ENCODE measurements at places on chromosomes 12 and 14.

GRCh38 chr14:21226467-21226866 lies 42.8 kb downstream of the HNRNPC start:
- no peak for DNase-seq

- no peak for DNase-seq
Measured at GRCh38 chr12:102708108-102708507, 208.9 kb downstream of the PAH start.

DNA sequence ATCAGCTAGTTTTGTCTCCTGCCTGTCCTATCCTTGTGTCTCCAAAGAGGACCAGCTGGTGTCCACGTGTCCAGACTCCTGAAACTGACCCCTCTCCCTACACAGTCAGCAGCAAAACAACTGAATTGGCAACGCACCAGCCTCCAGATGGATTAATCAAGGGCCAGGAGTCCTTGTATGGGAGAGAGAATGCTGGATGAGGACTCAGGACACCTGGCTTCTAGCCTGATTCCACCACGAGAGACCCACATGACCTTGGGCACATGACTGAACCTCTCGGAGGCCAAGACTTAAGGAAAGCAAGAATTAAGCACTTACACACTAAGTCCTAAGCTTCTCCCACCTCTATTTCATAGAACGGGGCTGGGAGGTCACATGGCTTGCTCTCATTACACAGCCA lies 60.4 kb upstream of the CMKLR1 start:
- DNase-seq: no peak

DNA sequence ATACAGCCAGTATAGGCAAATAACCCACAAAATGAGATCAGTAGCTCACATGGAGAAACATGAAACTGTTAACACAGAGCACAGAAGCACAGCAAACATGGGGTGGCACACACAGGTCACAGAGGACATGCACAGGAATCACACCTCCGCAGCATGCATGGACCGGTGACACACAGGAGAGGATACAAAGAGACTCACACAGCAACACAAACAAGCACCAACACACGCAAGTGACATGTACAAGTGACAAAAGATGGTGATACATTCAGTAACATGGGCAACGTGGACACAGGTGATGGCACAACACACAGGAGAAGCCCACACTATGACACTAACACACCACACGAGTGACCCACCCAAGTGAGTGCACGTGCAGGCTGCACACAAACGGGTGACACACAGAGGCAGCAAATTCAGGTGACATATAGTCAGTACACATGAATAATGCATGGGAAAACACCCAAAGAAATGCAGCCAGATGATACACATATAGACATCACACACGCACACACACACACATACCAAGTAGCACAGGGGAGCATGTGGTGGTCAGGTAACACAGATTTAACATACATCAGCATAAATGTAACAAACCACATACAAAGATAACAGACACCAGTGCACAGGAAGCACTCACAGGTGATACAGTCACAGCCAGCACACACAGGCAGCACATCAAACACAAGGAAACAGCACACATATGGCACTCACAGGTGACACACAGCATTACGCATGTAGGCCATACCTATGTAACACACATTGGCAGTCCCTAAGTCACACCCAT lies 216.0 kb upstream of the SFSWAP start:
- DNase-seq: no peak

GRCh38 chr12:52585946-52586345 lies 12.3 kb upstream of the KRT74 start:
- DNase-seq: no peak

- no peak for DNase-seq
Measured at GRCh38 chr12:13980538-13981295, 685 bp downstream of the GRIN2B start.

DNA sequence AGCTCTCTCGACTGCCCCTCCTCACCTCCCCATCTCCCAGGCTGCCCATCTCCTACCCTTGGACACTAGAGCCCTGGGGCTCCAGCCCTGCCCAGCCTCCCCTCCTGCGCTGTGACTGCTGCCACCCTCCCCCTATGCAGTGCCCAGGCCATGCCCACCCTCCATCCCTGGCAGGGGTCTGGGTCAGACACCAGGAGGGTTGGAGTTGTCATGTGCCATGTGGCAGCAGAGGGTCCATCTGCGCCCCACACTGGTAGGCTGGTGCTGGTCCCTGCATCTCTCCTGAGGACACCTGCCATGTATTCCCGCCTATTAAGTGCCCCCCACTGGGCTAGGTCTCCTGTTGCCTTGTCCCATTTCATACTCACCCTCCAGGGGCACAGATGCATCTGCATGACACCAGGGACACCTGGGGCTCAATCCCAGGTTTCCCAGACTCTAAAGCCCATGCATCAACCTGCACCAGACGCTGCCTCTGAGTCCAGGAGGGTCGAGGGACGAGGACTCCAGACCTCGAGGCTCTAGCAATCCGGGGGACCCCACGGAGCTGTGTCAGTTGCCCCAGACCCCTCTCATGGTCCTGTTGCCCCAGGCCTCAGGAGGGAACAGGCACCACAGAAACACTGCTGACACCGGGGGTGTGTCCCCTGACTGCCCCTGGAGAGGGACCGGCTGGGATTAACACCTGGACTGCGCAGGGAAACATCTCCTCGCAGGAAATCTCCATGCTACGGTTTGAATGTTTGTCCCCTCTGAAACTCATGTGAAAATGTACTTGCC lies 23.4 kb upstream of the SFSWAP start:
- DNase-seq: no peak

DNA sequence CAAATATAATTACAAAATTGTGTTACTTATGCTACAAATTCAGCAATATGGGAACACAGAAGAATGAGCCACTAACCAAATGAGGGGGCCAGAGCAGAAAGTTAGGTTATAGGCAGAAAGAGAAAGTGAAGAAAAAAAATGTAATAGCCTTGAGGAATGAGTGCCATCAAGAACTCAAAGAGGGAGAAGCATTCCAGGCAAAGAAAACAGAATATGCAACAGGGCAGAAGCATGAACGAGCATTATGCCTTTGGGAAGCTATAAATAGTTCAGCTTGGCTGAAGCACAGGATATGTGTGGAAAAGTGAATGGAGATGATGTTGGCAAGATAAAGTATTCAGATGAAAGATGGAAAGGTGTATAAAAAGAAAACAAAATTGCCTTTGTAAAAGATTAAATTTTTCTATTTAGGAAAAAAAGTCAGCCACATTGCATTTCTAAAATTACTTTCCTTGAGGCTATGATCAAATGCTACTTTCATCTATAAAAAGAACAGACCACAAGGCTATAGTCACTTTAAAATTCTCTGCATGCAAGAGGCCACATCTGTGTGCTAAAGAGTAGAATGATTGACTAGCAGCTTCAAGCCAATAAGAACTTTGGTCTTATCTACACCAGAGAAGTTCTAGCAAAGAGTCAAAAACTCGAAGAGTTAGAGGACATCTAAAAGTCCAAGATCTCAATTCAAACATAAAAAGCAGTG lies 193.6 kb upstream of the GARIN6 start:
- no peak for DNase-seq

DNA sequence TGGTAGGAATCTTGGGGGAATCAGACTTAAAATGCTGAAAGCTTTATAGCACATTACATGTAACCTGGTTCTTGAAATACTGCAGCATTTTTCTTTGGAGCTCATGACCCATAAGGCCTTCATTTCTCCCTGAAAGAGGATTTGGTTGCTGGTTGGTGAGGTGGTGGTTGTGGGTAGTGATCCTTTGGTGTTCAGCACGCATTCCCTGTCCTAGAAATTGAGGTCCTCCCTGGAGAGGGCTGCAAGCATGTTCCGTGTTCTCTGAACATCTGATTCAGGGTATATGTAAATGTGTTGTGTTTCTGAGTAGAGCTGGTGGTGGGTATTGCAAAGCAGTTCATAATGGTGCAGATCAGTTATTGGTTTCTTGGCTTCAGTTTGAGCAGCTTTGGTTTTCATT lies 2.0 kb downstream of the SCN8A start:
- no peak for DNase-seq

All from stimulated activated CD8-positive, alpha-beta memory T cell treated with anti-CD3 and anti-CD28 coated beads, Interleukin-15, amount 100 ng/mL, for 48 hours (primary cell).